ENCODE measurements at places on chromosomes 7 and 10.

DNA sequence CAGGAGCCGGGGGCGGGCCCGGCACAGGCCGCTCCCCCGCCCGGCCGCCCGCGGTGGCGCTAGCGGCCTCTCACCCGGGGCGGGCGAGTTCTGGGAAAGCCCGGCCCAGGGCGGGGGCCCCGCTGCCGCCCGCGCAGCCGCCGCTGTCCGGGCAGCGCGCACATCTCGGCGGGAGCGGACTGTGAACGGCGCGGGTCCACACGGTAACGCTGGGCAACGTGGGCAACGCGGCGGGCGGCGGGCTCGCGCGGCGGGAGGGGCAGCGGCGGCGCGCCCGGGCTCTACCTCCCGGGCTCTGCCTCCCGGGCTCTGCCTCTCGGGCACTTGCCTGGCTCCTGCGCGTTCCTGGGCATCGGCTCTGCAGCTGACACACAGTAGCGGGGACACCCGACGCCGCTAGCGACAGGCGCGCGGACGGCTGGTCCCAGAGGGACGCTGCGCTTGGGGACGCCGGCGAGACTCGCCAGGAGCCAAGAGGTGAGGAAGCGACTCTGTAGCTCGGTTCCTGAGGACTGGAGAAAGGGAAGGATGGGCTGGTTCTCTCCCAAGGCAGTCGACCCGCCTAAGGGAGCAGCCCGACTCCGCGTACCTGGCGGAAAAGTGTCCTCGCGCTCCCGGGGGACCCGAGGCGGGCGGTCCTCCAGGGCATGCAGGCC, at the start of gene PLCE1:
TSS of gene PLCE1 (plus strand) at position 150 of the 656 bp plus-strand sequence. CDS start 37,116 bp downstream, outside the sequence.
- DNase-seq, result peak; percentile 64

DNA sequence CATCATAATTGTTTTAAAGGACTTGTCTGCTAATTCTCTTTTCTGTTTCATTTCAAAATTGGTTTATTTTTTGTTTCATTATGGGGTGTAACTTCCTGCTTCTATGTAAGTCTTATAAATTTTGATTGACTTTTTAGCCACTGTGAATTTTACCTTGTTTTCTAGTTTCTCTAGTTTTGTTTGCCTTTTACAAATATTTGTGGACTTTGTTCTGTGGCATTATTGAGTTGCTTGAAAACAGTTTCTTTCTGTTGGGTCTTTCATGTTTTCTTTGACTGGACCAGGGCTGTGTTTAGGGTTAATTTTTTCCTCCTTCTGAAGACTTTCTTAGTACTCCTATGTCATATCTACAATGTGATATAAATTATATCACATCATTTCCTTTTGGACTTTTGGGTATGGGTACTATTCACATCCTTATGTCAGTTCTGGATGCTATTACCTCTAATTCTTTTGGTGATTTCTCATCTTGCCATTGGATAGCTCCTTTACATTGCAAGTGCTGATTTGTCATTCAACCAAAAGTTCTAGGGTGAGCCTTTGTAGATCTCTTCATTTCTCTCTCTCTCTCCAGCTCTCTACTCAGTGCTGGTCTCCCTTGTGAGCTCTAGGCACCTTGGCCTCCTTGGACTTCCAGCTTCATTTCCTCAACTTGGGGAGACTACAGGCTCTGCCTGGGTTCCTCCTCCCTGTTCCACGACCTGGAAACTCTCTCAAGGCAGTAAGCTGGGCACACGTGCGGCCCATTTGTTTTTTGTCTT, 36.9 kb downstream of the MLLT10 start:
- DNase-seq, result no peak

DNA sequence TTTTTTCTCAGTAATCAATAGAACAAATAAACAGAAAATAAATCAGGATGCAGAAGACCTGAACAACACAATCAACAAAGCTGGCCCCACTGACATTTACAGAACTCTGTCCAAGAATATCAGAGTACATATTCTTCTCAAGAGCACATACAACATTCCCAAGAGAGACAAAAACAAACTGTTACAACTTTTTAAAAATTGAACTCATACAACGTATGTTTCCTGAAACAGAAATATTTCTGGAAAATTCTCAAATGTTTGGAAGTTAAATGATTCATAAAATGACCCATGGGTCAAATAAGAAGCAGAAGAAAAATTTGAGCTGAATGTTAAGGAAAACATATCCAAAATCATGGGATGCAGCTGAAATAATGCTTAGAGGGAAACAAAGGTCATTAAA, 93.9 kb upstream of the VIPR2 start:
- no peak for DNase-seq

DNA sequence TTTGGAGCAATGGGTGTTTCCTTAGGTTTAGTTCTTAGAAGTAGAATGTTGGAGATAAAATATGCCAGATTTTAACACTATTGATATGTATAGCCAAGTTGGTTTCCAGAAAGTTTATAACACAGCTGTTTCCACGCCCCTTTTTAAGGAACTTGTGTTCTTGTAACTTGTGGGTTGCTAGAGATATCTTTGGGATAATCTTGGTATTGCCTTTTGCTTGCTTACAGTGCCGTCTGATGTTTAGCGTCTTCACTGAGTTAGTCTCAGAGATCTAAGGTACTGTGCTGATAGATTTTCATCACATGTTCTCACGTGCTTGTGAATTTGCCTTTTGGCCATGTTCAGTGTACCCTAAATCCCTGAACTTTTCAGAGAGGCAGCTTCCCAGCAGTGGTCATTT, 12.4 kb downstream of the TMEM248 start:
- DNase-seq, result no peak

- DNase-seq, result no peak
Measured at GRCh38 chr10:91215384-91215783, 5.1 kb upstream of the PCGF5 start.

- no peak for DNase-seq
Measured at GRCh38 chr7:18520450-18521235, 25.1 kb downstream of the HDAC9 start.

- DNase-seq, result no peak
Measured at GRCh38 chr7:95578299-95578855, 17.9 kb downstream of the PDK4 start.

DNA sequence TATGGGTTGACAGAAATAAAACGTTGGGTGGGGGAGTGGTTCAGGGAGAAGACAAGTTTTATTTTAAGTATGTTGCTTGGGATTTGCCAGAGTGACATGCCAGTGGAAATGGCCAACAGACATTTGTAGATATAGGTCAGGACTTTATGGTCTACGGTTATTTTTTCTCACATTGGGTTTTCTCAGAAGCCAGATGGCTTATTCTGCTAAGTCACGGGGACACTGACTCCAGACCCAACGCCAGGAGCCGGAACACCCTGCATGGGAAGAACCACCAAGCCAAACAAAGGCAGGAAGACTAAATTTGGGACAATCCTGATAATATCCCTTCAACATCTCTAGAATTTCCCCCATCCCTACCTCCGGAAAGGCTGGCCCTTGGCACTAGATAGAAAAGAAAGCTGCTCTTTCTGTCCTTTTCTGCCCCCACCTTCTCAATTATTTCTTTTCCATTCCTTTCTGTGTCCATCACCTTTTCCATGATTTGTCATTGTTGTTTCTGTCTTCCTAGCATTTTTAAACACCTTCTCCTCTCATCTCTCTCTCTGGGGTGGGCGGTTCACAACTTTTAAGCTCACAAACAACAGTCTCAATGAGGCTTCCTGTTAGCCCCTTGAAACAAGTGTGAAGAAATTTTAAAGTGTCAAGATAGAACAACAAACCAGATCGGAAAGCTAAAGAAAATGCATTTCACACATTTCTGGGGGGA, 44.7 kb downstream of the TBXAS1 start:
- no peak for DNase-seq

GRCh38 chr10:110170142-110170971, 37.0 kb upstream of the MXI1 start:
- DNase-seq, result no peak

GRCh38 chr10:102629661-102630614, 14.3 kb upstream of the TRIM8 start:
- no peak for DNase-seq

GRCh38 chr10:79387974-79388850, 40.9 kb downstream of the PPIF start:
- DNase-seq, result no peak

DNA sequence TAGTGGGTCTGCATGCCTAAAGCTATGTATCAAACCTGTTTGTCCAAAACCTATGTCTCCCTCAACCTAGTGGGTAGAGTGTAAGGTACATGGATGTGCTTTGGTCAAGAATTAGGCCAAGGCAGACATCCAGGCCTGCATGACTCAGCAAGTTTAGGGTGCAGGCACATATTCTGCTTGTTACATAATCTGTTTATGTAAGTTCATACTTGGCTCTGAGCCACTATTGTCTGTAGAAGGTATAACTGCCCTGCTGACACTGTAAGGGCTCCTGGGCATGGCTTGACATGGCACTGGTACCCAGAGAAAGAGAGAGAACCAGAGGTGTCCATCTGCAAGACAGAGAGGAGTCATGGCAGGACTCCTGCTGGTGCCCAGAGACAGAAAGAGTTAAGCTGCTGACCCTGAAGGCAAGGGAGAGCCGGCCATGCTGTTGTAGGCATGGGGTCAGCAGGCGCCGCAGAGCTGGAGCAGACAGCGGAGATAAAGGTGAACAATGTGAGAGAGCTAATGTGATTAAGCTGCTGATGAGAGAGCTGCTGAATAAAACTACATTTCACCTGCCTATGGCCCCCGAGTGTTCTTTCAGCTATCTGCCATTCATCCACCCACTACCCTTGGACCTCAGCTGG, 118.5 kb upstream of the TMEM106B start:
- DNase-seq, result no peak

DNA sequence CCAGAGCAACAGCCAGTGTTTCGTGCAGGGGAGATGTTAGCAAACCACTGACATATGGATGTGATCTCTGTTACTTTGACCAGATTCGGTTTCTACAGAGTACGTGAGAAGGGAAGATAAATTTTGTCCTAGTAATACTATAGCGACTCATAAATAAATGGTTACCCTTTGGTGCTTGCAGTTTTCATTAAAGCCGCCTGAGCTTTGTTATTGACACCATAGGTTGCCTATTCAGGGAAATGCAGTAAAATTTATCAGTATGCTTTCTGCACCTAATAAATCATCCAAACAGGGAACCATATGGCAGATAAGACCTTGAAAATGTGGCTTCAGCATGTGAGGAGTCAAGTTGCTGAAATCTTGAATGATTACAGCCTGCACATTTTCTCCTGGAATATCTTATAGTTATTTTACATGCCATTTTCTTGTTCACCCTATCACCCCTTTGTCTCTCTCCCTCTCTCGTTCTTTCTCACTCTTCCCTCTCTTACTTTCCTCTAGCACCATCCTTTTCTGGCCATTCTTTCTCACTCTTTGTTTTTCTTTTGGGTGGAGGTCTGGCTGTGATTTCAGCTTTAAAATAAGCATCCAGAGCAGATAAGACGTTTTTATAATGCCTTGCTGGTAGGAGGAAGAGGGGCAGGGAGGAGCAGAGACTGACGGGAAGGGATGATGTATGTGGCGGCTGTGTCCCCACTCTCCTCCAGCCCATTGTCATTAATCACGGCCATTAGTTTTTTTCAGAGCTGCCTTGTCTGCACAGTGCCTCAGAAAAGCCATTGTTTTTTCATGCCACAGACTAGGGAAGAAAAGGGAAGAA, 182.5 kb downstream of the LRMDA start:
- DNase-seq, result no peak

GRCh38 chr10:73449113-73449512, 15.8 kb upstream of the MSS51 start:
- no peak for DNase-seq

DNA sequence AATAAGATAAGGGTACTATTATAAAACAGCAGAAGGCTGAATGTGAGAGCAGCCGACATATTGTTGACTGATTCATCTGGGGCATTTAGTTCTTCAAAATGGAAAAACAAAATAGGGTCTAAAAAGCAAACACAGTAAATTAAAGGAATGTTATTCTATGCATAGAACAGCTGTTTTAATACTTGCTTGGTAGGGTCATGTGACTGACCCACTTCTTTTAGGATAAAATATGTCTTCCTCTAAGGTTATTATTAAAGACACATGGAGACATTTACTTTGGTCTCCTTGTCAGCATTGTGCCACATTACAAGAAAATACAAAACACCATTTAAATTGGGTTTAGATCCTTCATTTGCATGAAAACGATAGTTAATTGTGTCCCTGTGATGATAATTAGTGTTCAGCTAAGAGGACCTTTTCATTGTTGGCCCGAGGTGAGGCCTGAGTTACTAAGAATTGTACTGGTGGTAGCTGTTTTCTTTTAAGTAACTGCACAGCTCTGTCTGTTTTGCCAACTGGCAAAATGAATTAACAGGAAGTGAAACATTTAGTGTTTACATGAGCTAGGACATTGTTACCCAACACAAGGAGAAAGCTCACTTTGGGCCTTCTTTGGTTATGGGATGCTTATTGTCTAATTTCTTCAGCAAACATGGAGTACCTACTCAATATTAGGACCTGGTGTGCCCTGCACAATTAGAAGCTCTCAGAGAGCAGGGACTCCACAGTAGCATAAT, 764.4 kb downstream of the LRMDA start:
- no peak for DNase-seq

DNA sequence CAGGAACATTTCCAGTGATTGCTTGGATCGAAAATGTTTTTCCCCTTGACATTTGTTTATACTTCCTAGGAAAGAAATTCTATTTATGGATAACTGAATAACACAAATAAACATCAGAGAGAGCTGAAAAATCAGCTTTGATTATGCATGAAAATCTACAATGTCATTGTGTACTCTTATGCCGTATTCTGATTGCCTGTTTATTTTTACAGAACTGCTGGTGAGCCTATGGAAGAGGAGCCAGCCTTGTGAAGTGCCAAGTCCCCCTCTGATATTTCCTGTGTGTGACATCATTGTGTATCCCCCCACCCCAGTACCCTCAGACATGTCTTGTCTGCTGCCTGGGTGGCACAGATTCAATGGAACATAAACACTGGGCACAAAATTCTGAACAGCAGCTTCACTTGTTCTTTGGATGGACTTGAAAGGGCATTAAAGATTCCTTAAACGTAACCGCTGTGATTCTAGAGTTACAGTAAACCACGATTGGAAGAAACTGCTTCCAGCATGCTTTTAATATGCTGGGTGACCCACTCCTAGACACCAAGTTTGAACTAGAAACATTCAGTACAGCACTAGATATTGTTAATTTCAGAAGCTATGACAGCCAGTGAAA, 121.5 kb downstream of the TWIST1 start:
- DNase-seq, result no peak

DNA sequence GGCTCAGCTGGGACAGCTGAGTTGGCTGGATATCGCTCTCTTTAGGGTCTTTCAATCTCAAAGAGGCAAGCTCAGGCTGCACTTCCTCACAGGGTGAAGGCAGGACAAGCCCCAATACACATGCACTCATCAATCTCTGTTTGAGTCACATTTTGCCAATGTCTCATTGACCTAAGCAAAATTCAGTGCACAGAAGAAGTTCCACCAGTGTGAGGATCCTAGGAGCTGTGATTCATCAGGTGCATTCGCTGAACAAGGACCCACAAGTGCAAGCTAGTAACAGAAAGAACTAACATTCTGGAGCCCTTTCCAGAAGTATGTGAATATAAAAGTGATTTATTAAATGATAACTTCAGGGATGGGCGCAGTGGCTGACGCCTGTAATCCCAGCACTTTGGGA, 477.2 kb downstream of the GPAM start:
- DNase-seq, result no peak

GRCh38 chr7:16753932-16754855, 639 bp downstream of the TSPAN13 start:
- DNase-seq, result peak; percentile 35
